CD4-positive, CD25-positive, alpha-beta regulatory T cell (primary cell): ENCODE measurements at places on chromosomes 13 and 19. TPM values are rescaled to one million over a fixed set of nuclear protein-coding genes. Genes with fewer than 3 reads are reported as not detected.
A peak's percentile ranks its signal among the peaks of the same experiment; 100 is the strongest.

GRCh38 chr19:3335431-3336350 is 30.7 kb upstream of the NFIC start:
- DNase-seq: no peak

DNA sequence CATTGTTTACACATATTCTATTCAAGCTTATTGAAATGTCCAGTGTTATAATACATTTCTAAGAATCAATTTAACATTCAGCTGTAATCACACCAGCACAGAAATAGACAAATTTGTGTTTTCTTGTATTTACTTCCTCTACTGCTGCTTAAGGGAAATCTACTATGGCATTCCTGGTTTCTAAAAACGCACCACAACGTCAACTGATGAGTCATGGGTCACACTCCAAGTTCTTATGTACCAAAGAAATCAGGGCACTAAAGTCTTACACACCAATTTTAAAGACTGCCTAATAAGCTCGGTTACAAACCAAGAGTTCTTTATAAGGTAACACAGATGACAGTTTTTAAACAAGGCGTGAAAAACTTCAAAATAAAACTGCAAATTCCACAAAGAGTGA is 13.2 kb downstream of the LNX2 start:
- no peak for DNase-seq

GRCh38 chr13:76983676-76984075 is 8.2 kb upstream of the CLN5 start:
- DNase-seq: no peak

DNA sequence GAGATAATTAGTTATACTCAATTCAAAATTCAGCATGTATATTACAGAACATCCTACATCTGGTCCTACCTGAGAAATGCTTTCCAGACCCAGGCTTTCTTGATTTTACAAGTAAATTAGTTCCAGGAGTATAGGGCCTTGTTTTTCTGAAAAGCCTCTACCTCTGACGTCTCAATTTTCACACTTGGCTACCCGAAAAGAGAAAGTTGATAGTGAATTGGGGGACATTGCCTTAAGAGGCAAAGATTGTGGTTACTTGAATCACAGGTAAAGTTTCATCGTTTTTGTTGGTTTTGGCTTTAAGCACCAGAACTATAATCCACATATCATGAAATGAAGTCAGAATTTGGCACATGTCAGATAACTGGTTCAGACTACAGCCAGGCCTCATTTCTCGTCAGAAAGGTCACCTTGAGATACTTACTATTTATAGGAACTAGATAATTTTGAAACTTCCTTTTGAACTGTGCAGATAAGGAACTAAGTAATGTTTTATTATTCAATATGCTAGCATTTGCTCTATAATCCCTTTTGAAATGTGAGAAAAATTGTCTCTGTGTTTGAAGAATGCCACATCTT is 30.8 kb downstream of the FAM124A start:
- no peak for DNase-seq

The DAND5 gene
- not detected for total RNA-seq

The FGF14 gene
- total RNA-seq: not detected

GRCh38 chr19:34075661-34076091 is 96.6 kb upstream of the LSM14A start:
- no peak for DNase-seq

- no peak for DNase-seq
Observed at GRCh38 chr19:44848036-44848811, 2.1 kb downstream of the NECTIN2 start.

The PGLYRP1 gene
- total RNA-seq: not detected

- DNase-seq: no peak
Observed at GRCh38 chr19:15874821-15875474, 22.9 kb downstream of the CYP4F2 start.

- DNase-seq: no peak
Observed at GRCh38 chr13:53105890-53106289, 77.3 kb downstream of the OLFM4 start.

- no peak for DNase-seq
Observed at GRCh38 chr13:73254827-73255226, 196.0 kb downstream of the KLF5 start.

GRCh38 chr19:42488783-42489521 is 39.3 kb downstream of the CEACAM1 start:
- DNase-seq: no peak

The GRIK5 gene
- 0.52 TPM for total RNA-seq

DNA sequence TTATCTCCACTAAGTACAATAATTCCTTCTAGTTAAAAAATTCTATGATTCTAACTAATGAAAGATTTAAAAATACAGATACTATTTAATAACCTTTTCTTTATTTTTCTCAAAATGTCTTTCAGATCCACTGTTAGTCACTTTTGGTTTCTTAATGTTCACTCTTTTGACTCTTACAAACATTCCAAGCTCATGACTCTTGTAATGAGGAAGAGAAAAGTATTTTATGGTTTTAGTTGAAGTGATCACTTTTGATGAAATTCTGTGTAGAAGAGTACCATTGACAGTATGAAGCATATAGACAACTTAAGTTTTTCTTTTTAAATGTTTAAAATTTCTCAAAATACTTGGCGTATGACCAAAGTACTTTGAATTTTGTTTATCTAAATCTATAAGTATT is 27.8 kb downstream of the COG3 start:
- no peak for DNase-seq

DNA sequence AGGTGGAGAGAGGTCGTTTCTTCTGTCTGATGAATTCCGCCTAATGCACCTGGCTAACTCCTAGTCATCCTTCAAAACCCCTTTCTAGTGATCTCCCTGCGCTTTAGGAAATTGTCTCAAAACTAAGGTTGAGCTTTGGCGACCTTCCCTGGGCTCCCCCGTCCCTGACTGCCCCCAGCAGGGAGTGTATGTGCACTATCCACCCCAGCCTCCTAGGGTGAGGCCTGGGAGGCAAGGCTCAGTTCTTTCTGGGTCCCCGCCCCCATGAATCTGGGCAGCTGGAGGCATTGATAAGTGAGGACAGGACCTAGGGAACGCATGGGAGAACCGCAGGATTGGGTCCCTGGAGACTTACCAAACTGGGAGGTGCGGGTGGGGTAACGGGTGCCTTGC is 378 bp downstream of the TLE6 start:
- no peak for DNase-seq

DNA sequence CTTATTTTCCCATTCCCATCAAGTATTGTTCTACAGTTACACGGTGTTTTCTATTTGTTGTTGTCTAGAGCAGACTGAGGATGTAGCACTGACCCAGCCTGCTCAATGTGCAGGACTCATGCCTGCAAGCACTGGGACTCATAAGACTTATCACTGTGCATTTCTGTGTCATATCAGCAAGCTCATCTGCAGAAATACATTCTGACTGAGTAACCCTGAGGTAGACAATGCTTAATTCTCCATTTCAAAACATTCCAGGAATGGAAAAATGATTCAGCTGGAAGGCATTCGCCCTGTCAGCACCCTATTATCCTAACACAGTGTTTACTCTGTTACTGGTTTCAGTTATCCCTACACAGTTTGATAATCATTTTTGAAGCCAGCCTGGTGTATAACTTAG is 2506.4 kb downstream of the PCDH9 start:
- no peak for DNase-seq

The B3GNT8 gene
- total RNA-seq: 0.67 TPM

The RUBCNL gene
- total RNA-seq: not detected

GRCh38 chr13:60427285-60427684 is 30.3 kb downstream of the TDRD3 start:
- peak; percentile 59 for DNase-seq

The CYP4F11 gene
- total RNA-seq: not detected

DNA sequence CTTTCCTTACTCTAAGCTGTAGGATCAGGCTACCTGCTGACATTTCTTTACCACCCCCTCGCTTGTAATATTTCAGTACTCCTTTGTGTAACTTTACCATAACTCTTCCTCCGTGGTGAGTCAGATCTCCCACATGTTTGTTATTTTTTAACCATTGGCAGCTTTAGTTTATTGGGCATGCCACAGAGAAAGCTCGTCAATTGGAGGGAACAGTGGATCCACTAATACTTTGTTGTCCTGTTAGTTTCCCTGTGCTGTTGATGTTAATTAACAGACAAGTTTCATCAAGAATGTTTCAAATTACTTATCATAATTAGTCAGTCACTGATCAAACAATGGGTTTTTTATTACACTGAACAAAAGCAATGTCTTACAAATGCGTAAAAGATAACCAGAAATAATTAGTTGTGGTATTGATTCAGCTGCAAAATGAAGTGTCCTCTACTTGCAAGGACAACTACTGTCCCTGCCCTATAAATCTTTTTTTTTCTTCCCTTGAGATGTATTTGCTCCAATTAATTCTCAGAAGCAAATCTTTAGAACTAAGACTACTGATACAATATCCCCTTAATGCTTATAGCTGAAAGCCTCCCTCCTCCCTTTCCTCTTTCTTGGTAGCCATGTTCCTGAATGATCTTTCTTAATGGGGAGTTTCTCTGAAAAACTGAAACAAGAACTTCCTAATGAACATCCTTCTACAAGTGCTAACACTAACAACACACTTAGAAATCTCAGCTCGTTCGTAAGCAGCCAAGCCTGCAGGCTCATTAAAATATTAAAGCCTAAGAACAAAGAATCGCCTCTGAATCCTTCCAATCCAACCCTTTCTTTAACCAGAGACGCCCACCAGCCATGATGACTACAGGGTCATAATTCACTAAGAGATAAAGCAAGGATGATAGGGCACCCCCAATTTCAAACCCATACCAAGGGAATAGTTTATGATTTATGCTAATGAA is 22.2 kb downstream of the EFNB2 start:
- DNase-seq: no peak

DNA sequence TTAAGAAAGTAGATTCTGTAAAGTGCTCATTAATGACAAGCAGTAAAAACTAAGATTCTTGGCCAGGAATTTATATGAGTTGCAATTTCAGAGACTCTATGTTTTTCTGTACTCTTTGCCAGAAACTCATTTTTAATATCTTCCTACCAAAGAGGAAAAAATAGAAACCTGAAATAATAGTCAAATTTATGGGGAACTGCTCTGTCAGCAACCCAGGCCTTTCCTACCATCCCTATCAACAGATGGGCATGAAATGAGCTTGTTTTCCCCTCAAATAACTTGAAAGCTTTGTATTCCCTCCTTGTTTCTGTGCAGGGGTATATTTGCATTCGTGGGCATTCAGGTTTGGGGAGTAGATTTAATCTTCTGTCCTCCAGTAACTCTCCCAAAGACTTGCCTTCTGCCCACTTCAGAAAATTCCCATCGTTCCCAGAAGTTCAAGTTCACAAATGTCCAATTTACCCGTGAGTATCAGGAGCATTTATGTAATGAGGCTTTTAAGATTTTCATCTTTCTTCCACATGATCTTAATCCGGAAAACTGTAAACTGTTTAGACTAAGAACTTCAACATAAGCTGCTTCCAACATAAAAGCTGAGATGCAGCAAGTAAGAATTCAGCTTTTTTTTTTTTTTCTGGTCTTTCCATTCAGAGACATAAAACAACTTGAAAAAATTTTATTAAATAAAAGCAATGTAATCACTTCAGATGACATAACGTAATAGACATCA is 363.1 kb downstream of the EFNB2 start:
- no peak for DNase-seq

DNA sequence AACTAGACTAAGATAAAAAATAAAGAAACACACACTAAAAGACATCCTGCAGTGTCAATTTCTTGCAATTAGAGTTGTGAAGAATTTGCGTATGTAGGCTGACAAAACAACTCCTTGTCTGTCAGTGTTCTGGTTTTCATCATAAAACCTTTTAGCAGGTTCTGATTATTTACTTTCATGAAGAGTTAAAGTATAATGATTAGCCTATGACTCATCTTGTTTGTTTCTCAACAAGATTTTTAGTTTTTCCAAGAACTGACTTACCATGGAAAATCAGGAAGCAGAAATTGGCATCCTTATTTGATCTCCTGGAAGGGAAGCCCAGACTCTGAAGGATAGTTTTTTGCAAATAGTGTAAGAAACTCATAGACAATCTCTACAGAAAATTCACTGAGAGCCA is 848.7 kb upstream of the PCDH9 start:
- no peak for DNase-seq

DNA sequence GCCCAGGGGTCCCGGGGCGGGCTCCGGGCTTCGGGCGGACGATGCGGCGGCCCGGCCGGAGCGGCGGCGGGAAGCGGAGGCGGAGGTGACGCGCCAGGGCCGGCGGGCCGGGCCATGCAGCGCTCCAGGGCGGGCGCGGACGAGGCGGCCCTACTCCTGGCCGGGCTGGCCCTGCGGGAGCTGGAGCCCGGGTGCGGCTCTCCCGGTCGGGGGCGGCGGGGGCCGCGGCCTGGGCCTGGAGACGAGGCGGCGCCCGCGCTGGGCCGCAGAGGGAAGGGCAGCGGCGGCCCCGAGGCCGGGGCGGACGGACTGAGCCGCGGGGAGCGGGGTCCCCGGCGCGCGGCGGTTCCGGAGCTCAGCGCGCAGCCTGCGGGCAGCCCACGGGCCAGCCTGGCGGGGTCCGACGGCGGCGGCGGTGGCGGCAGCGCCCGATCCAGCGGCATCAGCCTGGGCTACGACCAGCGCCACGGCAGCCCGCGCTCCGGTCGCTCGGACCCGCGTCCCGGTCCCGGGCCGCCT is 362 bp downstream of the WTIP start:
- no peak for DNase-seq

GRCh38 chr13:50378509-50379044 is 363.3 kb downstream of the KCNRG start:
- no peak for DNase-seq

The C19orf67 gene
- total RNA-seq: not detected

The RABAC1 gene
- 94.0 TPM for total RNA-seq

DNA sequence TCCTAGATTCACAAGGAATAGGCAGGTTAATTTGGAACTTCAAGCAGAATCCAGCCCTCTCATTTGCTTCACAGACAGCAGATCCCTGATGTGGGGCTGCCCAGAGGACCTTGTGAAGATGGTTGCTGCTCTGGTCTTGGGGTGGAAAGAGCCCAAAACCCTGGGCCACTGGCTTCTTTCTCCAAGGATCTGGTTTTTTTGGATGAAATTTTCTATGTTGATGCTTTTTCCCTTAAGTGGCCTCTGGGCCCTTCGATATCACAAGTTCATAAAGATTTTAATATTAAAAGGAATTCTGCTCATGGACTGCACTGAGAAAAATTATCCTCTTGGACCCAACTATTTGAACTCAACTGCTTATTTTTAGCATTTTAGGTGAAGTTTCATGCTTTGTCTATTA is 421.1 kb downstream of the KLF5 start:
- no peak for DNase-seq

- DNase-seq: peak; percentile 41
Observed at GRCh38 chr19:55116232-55116858, 1.1 kb downstream of the PPP1R12C start.

- DNase-seq: no peak
Observed at GRCh38 chr19:20102097-20102496, 24.3 kb downstream of the ZNF90 start.

GRCh38 chr19:31513841-31514240 is 164.6 kb upstream of the TSHZ3 start:
- no peak for DNase-seq

The ATP4B gene
- not detected for total RNA-seq

GRCh38 chr19:54905803-54906511 is at the start of gene NCR1:
Gene NCR1 (plus strand): TSS chr19:54906148. CDS start chr19:54906188, 40 bp downstream.
- no peak for DNase-seq
